Activated T-helper 2 cell treated with anti-CD3 and anti-CD28 coated beads, Interferon-gamma antibody, Interleukin-2, Interleukin-4, amounts not matched to agents 10 μg/mL and 5 μg/mL and 100 μg/mL, durations not matched to agents 14 hours and 24 hours and 36 hours (primary cell): ENCODE measurements at places on chromosomes 7 and 10. TPM values are rescaled to one million over a fixed set of nuclear protein-coding genes. Genes with fewer than 3 reads are reported as not detected.

- no peak for DNase-seq
Measured at GRCh38 chr10:43227911-43228782, 38.7 kb downstream of the RASGEF1A start.

- DNase-seq: no peak
Measured at GRCh38 chr7:42055171-42055570, 181.8 kb downstream of the GLI3 start.

DNA sequence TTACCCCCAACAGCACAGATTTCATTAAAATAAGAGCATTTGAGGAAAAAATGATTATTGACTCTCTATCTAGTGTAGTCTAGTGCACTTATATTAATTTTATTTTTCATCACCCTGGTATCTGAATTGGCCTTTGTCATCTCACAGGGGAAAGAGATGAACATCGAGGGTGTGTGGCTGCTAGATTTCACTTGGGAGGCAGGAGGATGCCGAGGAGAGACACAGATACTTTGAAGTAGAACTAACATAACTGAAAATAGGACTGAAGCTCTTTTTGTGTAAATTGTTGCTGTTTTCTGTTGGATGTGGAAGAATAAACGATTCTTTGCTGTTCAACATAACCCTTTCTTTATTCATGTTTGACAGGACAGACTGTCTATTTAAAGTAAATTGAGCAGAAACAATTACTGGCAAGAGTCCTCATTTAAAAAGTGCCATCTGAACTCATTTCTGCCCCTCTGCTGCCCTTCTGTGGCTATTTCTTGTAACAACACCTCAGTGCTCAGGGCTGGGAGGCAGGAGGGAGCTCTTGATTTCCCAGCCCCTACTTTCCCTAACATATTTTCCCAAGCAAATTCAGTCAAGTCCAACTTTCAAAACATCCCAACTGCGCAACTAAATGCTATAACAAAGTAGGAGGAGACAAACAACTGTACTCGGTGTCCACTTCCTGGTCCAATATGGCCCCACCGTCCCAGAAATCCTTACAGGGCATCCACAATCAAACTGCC is 15.6 kb downstream of the LYZL1 start:
- no peak for DNase-seq

GRCh38 chr10:129280908-129281586 is 186.0 kb upstream of the MGMT start:
- no peak for DNase-seq

- DNase-seq: no peak
Measured at GRCh38 chr7:73983437-73984164, 44.4 kb upstream of the ELN start.

DNA sequence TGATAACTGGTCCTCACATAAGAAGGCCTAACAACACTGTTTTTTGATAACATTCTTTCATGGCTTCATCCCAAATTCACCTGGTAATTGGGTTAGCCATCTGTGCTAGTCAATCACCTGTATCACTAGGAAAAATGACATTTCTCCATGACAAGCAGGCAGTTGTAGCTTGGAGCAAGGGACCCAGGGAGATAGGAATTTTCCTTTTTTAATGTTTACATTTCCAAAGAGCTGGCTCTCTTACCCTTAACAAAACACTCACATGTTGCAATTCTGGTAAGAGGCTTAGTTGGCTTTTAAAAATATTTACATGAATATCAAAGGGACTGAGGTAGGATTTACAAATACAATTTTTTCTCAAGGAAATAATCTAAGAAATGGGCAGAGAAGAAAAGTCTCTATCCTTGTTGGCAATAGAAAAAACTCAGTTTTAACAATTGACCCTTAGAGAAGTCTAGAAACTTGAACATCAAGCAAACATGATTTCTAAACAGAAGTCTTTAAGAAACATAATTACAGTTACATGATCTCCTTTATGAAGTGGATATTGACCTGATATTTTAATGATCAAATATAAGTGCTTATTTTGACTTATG is 16.1 kb upstream of the AKR1C1 start:
- DNase-seq: no peak

DNA sequence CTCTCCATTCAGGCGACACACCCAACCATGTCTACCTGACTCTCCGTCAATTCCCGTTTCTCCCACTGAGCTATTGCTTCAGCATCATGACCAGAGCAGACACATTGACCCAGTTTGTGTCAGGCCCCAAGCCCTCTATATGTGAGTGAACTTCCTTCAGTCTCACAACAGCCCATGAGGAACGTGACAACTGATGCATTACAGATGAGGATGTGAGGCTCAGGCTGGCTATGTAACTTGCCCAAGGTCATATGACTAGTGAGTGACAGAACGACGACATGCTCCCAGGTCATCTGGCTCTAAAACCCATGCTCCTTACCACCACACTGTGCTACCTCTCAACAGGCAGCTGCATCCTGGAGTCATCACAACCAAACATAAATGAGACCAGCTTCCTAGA is 3.7 kb downstream of the TMEM140 start:
- DNase-seq: no peak

Gene UPK3B
- total RNA-seq: 1.0 and 1.2 TPM in 2 replicates

Gene STEAP4
- 0.39 and 0.48 TPM in 2 replicates for total RNA-seq

Gene SUMF2
- total RNA-seq: 153 and 158 TPM in 2 replicates
